Endodermal cell (in vitro differentiated cells): ENCODE measurements at places on chromosomes 6 and 20.

- no peak overlapping the region for H3K27ac ChIP-seq
- no peak for DNase-seq
- H3K4me3 ChIP-seq: no peak overlapping the region
- H3K4me1 ChIP-seq: no peaks in the 10 kb centered on the region
These were observed 44.1 kb upstream of the CTAGE9 start for GRCh38 chr6:131754715-131755567.

GRCh38 chr6:116248577-116248976 is 5.3 kb downstream of the TSPYL4 start:
- H3K4me3 ChIP-seq: no peak overlapping the region
- peaks cover 23% of the 10 kb centered on the region for H3K36me3 ChIP-seq
- peaks cover 9% of the 10 kb centered on the region for H3K4me1 ChIP-seq
- DNase-seq: no peak
- no peak overlapping the region for H3K27ac ChIP-seq

DNA sequence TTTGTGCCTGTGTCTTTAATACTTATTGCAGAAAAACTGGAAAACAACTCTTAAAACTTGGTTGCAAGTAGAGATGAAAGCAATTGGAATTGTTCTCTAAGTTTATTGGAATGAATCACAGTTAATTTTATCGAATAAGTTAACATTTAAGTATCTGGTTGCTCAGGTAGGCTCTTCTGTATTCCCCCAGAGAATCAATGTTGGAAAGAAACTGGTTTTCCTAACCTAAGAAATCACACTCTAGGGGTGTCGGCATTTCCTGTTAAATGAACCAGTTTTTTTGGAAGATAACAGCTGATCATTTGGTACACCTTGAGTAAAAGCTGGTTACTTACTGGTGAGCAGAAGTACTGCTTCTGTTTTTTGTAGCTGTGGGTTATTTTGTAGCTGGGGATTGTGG is 5.2 kb downstream of the TFAP2C start:
- H3K4me1 ChIP-seq: peaks cover 13% of the 10 kb centered on the region
- peaks cover 63% of the 10 kb centered on the region for H3K27me3 ChIP-seq
- no peak overlapping the region for H3K27ac ChIP-seq
- DNase-seq: no peak

DNA sequence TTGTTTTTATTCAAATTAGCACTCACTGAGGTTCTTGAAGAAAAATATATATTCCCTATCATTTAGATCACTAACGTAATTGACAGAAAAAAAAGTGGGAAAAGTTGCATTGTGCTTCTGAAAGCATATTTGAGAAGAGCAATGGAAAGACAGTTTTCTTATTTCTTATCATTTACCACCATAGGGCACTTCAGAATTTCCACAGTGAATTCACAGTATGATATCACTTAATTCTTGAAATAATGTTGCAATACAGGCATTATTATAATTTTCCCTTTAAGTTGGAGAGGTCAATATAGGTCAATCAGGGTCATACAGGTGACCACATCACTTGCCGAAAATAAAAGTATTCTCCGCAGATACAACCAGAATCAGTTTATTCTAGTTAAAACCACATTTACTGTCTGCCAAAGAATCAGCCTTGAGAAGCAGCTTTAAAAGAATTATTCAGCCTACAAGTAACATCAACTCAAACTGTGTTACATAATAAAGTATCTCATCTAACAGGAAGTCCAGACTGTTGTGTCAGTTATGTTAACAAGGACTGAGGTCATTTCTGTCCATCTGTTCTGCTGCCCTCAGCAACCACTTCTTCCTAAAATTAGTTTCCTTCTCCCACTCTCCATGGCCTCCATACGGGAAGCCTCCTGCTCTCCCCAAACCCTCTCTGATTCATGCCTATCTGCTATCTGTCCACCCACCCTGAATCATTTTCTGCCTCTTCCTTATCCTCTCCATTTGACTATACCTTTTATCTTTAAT is 121.2 kb downstream of the SIM1 start:
- no peak overlapping the region for H3K27ac ChIP-seq
- H3K36me3 ChIP-seq: no peaks in the 10 kb centered on the region
- H3K4me1 ChIP-seq: peaks cover 15% of the 10 kb centered on the region

- no peak for DNase-seq
- H3K27me3 ChIP-seq: no peaks in the 10 kb centered on the region
- no peak overlapping the region for H3K4me3 ChIP-seq
- no peak overlapping the region for H3K27ac ChIP-seq
- H3K4me1 ChIP-seq: no peaks in the 10 kb centered on the region
These were observed 59.8 kb downstream of the CDH4 start for GRCh38 chr20:61311656-61312387.
